ENCODE measurements at places on chromosomes 2 and 18.

DNA sequence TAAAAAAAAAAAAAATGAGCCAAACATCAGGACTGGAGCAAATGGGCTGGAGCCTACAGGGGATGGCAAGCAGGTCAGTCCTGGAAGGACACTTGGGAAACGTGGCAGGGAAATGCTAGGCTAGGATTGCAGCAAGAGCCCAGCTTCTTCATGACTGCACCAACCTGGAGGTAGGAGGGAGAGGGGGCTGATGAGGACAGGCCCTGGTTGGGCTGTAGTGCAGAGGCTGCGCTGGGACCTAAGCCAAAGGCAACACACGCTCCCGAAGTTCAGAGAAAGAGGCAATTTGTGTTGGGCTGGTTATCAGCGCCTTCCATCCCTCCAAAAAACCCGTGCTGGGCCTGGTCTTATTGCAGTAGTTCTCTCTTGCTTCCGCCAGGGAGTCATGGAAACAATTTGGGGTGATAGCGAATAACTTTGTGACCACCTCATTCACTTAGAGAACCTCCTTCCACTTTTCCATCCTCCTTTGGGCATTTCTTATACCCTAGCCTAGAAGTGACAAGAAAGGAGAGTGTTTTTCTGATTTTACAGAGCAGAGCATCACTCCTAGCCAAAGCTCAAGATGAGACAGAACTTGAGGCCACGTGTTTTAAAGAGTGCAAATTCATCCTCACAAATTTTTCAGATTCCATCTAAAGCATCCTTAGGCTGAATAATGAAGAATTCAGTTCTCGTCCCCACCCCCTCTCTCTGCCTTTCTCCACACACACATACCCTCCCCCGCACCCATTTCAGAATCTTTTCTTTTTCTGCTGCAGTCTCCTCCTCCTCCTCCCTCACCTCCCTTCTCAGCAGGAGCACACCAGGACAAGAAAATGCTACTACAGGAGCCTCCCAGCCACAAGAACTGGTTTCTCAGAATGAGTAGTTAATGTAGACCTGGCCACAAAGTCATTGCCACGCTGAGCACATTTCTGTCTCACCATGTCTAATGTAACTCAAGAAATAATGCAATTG lies 82.5 kb upstream of the STPG4 start:
- DNase-seq: peak; percentile 12

DNA sequence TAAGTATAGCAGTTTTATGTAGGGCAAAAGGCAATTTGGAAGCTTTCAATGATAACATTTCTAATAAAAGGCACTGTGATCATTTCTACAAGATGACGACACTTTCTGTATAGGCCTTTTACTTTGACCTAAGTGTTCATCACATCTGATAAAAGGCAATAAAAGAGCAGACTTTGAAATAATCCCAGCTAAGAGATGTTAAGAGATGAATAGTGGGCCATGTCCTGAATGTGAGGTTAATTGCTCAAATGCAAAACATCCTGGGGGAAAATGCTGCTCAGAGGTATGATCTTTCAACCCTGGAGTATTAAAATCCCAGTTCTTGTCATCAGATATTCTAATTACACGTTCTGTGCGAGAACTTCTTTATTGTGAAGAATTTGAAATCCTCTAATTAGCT lies 677.6 kb downstream of the SOCS6 start:
- no peak for DNase-seq

DNA sequence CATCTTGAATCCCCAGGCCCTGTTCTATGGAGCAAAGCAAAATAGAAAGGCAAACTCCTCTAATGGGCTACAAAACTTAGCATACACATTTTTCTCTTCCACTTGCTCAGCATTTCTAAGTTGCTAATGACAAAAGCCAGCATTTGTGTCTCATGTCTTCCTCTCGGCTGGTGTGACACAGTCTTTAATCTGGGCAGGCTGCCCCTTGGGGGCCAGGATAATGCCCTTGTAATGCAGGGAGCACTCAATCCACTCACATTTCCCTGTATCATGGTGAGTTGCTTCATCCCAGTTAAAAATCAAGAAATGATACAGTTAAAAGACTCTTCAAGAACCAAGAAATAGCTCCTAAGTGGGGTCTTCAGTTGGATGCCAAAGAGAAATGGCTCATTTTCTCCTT lies 109.1 kb upstream of the FBXO11 start:
- no peak for DNase-seq

GRCh38 chr2:143623909-143624260 lies 494.7 kb downstream of the ARHGAP15 start:
- no peak for DNase-seq

GRCh38 chr2:201955702-201956141 lies 77.9 kb upstream of the FZD7 start:
- peak; percentile 61 for DNase-seq

- DNase-seq: peak; percentile 54
These were observed 917.6 kb upstream of the ACVR2A start for GRCh38 chr2:146927080-146927711.

DNA sequence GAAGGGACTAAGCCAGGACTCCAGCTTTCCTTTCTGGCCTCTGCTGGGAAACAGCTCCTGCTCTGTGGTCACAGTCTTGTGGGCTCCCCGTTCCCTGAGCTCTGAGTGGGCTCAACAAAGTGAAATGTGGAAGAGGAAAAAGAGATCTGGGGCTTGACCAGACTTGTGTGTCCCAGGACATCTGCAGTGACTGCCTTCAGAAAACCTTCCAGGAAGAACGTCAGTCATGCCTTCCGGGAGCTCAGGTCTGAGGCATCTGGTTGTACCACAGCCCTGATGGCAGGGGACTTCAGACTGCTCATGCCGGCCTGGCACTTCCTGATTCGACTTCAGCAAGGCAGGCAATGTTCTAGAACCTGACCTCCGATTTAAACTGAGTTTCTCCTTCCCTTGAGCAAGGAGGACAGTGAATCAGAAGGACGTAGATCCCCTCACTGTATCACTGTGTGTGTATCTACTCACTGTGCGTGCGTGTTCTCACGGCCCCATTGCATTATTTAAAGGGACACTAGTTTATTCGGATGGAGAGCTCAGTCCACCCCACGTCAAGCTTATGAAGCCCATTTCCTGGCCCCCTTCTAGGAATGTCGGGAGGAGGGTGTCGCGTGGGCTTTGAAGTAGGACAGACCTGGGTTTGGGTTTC lies 548 bp upstream of the FBLN7 start:
- DNase-seq: no peak

DNA sequence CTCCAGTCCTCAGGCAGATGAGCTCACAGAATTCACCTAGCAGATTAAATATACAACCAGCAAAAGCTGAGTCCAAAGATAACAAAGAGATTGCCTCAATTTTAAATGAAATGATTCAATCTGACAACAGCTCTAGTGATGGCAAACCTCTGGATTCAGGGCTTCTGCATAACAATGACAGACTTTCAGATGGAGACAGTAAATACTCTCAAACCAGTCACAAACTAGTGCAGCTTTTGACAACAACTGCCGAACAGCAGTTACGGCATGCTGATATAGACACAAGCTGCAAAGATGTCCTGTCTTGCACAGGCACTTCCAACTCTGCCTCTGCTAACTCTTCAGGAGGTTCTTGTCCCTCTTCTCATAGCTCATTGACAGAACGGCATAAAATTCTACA lies 86.0 kb downstream of the PTRHD1 start:
- no peak for DNase-seq

GRCh38 chr2:47195148-47195547 lies 40.0 kb upstream of the STPG4 start:
- DNase-seq: peak; percentile 9

DNA sequence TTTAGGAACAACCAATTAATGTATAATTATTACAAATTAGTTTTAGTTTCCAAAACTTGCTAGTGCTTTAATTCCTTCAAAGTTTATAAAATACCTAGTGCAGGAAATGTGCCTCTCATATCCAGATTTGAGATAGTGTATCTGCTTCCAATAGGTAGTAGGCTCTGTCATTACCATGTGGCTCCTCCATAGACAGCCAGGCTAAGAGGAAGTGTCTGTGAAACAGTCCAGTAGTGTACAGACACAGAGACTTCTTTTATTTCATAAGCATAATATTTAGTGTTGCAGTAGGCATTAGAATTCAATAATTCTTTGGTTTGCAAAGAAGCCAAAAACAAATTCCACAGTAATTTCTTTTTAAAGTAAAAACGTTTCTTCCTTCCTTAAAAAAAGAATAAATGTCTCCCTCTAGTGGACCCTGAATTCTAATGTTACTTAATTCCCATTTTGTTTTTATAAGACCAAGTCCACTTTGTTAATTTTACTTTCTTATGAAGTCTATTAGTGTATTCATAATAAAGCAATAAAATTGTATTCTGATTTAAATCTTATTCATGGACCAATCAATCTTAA lies 101.2 kb downstream of the NEB start:
- no peak for DNase-seq

DNA sequence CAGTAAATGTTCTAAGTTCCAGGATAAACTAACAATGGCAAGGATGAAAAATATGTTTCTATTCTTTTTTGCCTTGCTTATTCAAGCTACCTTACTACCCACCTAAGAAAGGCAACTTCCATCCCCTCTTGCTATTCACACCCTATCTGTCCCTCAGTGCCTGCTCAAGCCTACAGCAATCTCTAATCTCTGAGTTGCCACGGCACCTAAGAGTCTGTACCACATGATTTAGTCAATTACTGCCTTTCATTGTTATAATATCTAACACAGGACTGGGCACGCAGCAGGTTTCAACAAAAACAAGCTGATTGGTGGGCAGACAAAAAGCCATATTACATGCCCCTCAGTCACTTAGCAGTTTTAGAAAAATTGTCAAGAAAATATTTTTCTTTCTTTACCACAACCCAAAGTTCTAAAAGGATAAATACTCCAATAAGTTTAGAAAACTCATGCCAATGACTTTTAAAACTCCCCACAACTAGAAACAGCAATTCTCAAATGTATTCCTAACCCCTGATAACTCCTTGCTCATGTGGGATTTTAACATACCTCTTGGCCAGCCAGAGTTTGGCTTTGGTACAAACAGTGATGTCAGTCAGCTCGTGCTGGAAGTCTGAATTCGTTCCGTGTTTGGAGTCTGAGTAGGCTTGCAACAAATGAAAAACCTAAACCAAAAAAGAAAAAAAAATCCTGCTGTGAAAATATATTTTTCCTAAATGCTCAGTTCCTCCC lies 117.3 kb upstream of the ZFP36L2 start:
- peak; percentile 34 for DNase-seq

DNA sequence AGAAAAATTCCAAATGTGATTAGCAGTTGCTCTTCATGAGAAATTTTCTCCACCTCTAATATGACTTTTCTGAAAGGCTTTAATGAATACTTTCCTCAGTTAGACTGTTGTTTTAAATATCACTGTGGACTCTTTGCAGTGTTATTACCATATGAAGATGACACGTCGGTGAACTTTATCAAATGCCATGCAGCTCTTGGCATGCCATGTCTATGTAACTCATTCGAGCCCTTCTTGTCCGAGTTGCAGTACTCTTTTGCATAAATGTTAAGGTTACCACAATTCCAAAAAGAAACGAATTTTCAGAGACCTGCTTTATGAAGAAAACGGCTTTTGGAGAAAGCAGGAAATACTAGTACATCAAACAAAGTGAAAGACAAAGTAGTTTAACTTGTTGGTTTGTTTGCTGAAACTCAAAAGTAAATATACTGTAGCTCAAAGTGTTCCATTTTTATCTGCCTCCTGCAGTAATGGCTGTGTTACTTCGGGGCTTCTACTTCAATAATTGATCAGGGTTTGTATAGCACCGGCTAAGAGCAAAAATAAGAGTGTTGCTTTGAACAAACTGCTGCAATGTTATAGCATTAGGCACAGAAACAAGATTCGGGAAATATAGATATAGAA lies 204.1 kb downstream of the ARHGAP15 start:
- DNase-seq: no peak

GRCh38 chr2:70733646-70734180 lies 34.3 kb downstream of the ADD2 start:
- no peak for DNase-seq

- no peak for DNase-seq
These were observed 14.9 kb downstream of the ITGA6 start for GRCh38 chr2:172442072-172442895.

GRCh38 chr2:235383272-235383843 lies 110.5 kb upstream of the AGAP1 start:
- no peak for DNase-seq

GRCh38 chr2:10514273-10514672 lies 66.1 kb upstream of the ODC1 start:
- DNase-seq: no peak

DNA sequence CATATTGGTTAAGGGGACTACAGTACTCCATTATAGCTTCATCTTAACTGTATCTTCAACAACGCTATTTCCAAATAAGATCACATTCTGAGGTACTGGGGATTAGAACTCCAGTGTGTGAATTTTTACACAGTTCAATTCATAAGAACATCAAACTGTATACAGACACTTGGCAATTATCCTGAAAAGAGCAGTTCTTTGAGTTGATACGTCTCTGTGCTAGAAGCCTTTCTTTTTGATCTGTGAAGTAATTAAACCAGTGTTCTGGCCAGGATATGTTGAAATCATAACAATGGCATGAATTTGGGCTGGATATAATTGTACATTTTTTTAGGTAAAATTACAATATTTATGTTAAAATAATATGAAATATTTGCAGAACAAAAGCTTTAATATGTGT lies 93.5 kb upstream of the ITPRID2 start:
- DNase-seq: no peak

- DNase-seq: no peak
These were observed 23.1 kb downstream of the PRPF40A start for GRCh38 chr2:152694161-152694661.

DNA sequence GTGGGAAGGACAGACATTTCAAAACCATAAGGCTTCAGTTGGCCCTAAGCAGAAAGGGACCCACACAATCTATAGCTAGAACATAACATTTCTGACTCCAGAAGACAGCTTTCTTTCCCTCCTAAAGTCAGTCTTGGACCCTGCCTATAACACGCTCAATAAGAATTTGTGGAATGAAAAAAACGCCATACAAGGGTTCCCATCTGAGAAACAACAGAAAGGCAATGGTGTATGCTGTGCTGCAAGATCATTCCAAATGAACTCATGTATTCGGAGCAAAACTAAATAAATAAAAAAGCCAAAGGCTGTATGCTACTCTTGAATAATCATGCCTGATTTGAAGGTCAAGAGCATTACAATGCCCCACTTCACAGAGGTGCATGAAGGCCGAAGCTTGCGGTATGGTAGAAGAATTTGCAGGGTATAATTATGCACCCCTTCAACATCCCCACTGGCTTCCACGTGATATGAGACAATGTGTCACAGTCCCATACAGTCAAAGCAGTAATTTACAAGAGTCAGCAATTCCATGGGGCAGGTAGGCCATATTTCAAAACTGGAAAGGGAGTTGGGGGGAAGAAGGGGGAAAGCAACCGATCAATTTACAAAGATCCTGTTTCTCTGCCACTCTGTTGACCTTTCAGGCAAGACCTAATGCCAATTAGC lies 61.4 kb upstream of the SLC14A2 start:
- DNase-seq: no peak
